ENCODE measurements at places on chromosomes 2 and 18.

DNA sequence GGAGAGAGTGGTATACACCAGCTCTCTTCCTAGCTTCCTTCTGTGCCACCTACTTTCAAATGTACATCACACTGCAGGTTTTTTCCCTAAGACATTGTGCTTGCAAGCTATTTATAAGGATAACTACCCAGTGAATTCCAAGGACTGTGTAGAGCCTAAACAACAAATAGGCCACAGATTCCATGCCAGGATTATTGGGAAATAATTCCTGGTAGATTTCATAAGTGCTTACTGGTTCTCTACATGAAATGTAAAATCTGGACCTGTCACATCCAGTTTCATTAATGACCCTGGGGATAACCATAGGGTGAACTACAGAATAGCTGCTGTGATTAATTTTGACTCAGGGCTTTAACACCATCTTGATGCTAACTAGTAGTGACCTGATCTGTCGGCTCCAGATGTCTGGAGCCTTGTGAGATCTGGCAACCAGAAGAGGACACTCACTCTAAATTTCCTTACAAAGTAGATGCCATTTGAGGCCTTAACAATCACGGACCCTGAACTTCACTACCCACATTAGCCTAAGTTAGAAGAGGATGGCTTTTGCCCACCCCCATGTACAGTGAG lies 34.3 kb upstream of the LGALSL start:
- DNase-seq: no peak

- no peak for DNase-seq
These were observed 379.1 kb upstream of the ATP5MC3 start for GRCh38 chr2:175560521-175561169.

- no peak for DNase-seq
These were observed 33.7 kb upstream of the APCDD1 start for GRCh38 chr18:10420561-10421352.

GRCh38 chr18:32324181-32324580 lies 134.3 kb downstream of the MEP1B start:
- no peak for DNase-seq

DNA sequence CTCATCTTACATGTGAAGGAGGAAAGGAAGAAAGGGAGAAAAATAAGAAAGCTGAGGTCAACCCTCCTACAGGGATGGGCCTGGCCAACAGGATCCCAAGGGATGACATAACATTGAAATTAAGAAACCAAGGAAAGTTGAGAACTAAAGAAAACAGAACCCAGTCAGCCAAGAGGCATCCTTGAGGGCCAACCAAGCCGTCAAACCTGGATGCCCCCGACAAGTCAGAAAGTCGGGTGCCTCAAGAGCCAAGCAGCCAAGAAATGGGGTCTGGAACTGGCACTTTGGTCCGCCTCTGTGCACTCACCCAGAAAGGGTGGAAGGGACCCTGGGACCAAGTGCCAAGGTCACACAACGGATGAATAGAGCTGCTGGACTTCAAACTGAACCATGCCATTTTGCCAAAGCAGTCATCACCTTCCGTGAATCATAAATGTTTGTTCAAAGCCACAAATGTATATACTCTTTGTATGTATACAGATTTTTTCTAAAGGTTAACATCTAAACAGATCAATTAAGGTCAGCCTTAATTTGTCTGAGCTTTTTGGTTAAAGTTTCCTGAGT lies 27.0 kb upstream of the PTPN4 start:
- no peak for DNase-seq

DNA sequence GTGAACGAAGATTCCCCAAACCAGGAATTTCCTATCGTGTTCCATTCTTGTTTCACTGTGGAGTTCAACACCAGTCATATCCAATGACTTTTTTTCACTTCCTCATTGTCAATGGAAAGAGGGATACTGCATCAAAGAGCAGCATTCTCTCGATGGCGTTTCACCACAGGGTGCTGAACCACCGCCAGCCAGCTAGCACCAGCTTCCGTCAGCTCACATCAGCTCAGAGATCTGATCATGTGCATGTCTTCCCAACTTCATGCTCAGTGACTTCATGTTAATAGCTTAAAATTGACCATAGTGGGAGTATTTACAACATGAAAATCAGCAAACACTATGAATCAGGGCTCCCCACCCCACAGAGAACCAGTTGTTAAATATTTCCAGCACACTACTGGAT lies 359.9 kb downstream of the TNS1 start:
- no peak for DNase-seq

GRCh38 chr2:226839161-226839560 lies 3.3 kb downstream of the RHBDD1 start:
- DNase-seq: no peak

Measured in HT-29 (cell line).